ENCODE measurements at places on chromosomes 16 and 17.

GRCh38 chr16:65809627-65810026 lies 556.9 kb upstream of the CDH5 start:
- no peaks in the 10 kb centered on the region for H3K27me3 ChIP-seq
- H3K27ac ChIP-seq, result no peak overlapping the region
- H3K4me3 ChIP-seq, result no peak overlapping the region
- no peaks in the 10 kb centered on the region for H3K4me1 ChIP-seq

DNA sequence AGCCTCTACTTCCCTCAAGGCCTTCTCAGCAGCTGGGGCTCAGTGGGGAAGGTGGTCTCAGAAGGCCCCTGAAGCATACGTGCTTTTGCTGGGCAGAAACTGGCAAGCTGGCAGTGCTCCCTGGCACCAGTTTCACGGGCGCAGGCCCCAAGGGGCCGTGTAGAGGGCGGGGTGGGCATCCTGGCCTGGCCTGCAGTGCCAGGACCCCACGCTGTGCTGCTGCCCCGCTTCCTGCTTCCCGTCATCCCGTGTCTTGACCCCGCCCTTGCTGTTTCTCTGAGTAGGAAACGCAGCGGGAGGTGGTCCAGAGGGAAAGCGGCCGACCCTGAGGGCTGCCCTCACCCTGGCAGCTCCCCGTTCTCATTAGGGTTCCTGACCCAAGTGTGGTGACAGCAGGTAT lies 6.8 kb downstream of the CDK5R1 start:
- H3K4me3 ChIP-seq, result no peak overlapping the region
- DNase-seq, result no peak
- H3K4me1 ChIP-seq, result peaks cover 9% of the 10 kb centered on the region
- H3K27me3 ChIP-seq, result no peaks in the 10 kb centered on the region
- H3K36me3 ChIP-seq, result peaks cover 15% of the 10 kb centered on the region
- no peak overlapping the region for H3K27ac ChIP-seq

GRCh38 chr16:71218306-71218963 lies 12.1 kb downstream of the HYDIN start:
- DNase-seq, result no peak
- no peak overlapping the region for H3K27ac ChIP-seq
- no peaks in the 10 kb centered on the region for H3K36me3 ChIP-seq
- peaks cover 8% of the 10 kb centered on the region for H3K4me1 ChIP-seq
- H3K27me3 ChIP-seq, result no peaks in the 10 kb centered on the region
- no peak overlapping the region for H3K4me3 ChIP-seq

DNA sequence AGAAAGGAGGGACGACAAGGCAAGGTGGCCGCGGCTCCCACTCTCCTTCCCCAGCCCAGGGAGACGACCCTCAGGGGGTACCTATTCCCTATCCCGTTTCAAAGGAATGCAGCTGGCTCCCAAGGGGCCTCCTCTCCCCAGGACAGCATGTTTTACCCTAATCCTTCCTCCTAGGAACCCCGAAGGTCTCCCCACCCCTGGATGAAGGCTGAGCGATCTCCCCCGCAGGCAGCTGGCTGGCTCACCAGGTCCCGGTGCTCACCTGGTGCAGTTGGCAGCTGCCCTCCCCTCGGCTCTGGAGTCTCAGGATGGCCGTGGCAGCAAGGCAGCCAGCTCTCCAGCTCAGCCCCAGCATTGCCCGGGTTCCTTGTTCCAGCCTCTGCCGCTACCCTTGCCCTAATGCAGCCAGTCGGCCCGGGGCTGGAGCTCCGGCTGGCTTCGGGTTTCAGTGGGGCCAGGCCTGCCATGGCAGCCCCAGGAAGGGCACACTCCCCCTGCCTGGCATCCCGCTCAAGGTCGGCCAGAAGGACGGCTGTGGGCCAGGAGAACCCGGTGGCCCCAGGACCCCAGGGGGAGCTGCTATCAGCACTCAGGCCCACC lies 4.6 kb downstream of the CLUH start:
- DNase-seq, result no peak
- peaks cover 36% of the 10 kb centered on the region for H3K36me3 ChIP-seq
- no peak overlapping the region for H3K4me3 ChIP-seq

DNA sequence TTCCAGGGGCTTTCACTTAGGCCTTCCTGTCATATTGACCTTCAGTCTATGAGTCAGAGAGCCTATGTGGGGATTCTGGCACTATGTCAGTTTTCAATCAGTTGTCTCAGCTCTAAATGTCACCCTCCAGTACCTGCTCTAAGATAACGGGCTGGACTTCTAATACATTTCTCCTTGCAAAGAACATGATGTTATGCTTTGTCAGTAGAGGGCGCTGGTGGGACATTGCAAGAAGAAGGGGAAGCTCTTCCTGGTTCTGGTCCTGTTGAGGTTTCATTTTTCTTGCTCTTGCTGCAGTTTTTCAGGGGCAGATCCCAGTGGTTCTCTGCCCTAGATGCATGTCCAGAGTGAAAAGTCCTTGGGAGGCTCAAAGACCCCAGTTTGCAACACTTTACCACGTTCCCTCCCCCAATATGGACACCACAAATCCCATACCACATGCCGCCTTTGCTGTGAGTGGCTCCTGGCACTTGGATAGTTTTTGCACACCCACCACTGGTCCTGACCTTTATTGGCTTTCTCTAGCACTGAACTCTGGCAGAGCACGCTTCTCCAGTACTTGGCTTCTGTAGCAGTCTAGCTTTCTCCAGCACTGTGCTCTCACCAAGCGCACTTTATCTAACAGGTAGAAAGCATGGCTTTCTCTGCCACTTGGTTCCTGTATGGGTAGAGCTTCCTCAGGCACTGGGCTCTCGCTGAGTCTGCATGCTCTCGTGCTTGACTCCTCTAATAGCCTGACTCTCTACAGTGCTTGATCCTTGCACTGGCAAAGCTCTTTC lies 49.0 kb downstream of the BCL7C start:
- H3K4me3 ChIP-seq, result peak overlapping the region; percentile 29
- H3K27ac ChIP-seq, result peak overlapping the region; percentile 73
- no peaks in the 10 kb centered on the region for H3K27me3 ChIP-seq
- H3K36me3 ChIP-seq, result no peaks in the 10 kb centered on the region
- peaks cover 11% of the 10 kb centered on the region for H3K4me1 ChIP-seq
- DNase-seq, result peak; percentile 85

- no peak for DNase-seq
- no peaks in the 10 kb centered on the region for H3K36me3 ChIP-seq
- no peak overlapping the region for H3K27ac ChIP-seq
These were observed 327 bp downstream of the SDR42E2 start for GRCh38 chr16:22162656-22163009.

DNA sequence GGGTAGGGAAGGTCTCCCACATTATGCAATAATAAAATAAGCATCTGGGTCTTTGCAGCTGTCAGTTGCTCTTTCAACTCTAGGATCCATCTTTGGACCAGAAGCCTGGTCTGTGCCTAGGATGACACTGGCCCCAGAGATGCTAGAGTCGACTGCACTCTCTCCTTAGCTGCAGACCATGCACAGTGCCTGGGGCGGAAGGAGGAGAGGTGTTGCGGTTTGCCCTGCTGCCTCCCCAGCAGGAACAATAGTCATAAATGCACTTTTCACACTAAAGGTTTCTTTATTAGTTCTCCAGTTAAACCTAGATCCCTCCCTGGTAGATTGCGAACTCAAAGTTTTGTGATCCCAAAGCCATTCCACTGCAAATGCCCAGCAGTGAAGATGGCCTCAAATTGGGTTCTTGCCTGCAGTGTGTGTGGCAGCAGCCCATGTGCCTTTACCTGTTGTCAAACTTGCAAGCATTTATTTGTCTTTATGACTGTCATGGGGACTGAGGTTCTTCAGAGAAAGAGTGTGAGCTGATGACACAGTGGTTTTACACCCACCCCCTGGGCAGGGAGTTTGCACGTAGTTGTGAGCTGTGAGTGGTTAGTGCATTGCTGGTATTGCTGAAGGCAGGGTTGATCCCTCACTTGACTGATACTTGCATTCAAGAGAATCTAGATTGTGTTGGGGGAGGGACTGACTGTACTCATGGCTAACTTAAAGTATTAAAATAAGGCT lies 10.3 kb downstream of the ATXN1L start:
- H3K4me3 ChIP-seq, result no peak overlapping the region
- no peaks in the 10 kb centered on the region for H3K27me3 ChIP-seq
- H3K27ac ChIP-seq, result no peak overlapping the region
- no peak for DNase-seq
- H3K4me1 ChIP-seq, result peaks cover 9% of the 10 kb centered on the region

GRCh38 chr16:24611310-24611709 lies 71.9 kb downstream of the RBBP6 start:
- H3K27me3 ChIP-seq, result peaks cover 5% of the 10 kb centered on the region
- no peak for DNase-seq

DNA sequence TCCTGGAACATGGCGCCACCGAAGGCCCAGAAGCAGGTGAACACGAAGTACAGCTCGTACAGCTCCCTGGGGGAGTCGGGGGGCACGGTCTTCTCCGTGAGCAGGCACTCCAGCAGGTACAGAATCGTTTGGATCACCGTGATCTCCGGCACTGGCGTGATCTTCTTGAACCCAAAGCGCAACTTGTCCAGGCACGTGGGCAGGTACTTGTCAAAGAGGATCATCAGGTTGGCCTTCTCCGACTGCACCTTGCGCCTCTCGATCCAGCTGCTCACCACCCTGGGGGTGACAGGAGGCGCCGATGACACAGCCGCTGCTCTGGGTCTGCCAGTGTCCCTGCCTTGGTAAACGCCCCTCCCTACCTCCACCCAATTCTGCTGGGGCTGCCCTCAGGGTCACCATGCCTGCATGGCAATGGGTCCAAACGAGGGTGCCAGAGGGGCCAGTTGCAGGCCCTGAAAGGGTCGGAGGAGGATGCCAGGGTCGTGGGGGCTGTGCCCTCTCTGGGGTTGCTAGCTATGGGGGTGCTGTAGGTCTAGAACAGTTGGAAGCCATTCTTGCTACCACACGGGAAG lies 90.9 kb downstream of the DNAH17 start:
- H3K36me3 ChIP-seq, result no peaks in the 10 kb centered on the region
- H3K27me3 ChIP-seq, result peaks cover 8% of the 10 kb centered on the region
- no peak overlapping the region for H3K27ac ChIP-seq
- H3K4me1 ChIP-seq, result no peaks in the 10 kb centered on the region

- peaks cover 46% of the 10 kb centered on the region for H3K36me3 ChIP-seq
- DNase-seq, result no peak
- peaks cover 35% of the 10 kb centered on the region for H3K4me1 ChIP-seq
- no peaks in the 10 kb centered on the region for H3K27me3 ChIP-seq
- H3K27ac ChIP-seq, result peak overlapping the region; percentile 95
- peak overlapping the region; percentile 79 for H3K4me3 ChIP-seq
These were observed 790 bp downstream of the NCBP3 start for GRCh38 chr17:3845291-3845620.

- no peaks in the 10 kb centered on the region for H3K27me3 ChIP-seq
- H3K4me3 ChIP-seq, result no peak overlapping the region
- no peak for DNase-seq
- no peaks in the 10 kb centered on the region for H3K36me3 ChIP-seq
- no peak overlapping the region for H3K27ac ChIP-seq
These were observed 116.1 kb downstream of the C16orf95 start for GRCh38 chr16:87201052-87201451.
